Small intestine (tissue), 16 donors: ENCODE measurements at places on chromosomes 4 and X. TPM values are rescaled to one million over a fixed set of nuclear protein-coding genes. Genes with fewer than 3 reads are reported as not detected.

DNA sequence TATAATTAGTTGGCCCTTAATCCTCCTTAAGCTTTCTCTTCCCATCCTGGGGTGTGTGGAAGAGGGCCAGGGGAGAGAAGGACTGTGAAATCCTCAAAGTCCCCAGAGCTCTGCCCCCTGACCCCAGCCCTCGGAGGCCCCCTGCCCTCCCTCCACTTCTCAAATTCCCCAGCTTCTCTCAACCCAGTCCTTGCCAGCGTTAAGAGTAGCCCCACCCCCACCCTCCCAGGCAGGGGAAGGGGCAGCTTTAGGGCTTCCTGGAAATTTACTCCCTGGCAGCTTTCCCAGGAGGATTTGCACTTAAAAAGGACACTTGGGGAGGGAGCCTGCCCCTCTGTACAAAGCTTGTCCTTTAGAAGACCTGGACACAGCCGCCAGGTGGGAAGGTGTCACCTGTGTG is 11.8 kb upstream of the CD40LG start:
- no peak for DNase-seq

DNA sequence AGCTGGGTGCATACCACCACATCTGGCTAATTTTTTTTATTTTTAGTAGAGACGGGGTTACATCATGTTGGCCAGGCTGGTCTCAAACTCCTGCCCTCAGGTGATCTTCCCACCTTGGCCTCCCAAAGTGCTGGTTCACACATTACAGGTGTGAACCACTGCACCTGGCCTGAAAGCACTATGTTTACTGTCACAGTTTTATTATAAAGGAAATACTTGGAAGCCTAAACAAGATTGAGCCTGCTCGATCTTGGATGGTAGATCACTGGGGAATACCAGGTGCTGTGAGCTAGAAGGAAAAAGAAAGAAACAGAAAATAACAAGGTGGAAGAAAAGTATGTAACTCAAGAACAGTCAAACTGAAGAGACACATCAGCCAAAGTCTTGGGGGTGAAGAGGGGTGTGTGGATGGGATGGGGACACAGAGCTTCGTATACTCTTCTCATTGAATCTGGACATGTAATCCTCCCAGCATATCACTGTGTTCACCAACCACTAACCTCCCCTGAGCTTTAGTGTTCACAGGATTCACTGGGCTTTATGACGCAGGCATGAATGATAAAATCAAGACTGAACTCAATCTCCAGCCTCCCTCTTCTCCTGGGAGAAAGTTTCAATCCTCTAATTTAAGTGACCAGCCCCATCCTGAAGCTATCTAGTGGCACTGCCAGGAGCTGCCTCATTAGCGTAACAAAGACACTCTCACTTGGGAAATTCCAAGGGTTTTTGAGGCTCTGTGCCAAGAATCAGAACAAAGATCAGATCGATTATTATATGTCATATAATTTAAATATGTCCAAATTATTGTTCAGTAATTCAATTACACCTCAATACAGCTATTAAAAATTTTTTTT is 40.9 kb downstream of the PDS5A start:
- no peak for DNase-seq

DNA sequence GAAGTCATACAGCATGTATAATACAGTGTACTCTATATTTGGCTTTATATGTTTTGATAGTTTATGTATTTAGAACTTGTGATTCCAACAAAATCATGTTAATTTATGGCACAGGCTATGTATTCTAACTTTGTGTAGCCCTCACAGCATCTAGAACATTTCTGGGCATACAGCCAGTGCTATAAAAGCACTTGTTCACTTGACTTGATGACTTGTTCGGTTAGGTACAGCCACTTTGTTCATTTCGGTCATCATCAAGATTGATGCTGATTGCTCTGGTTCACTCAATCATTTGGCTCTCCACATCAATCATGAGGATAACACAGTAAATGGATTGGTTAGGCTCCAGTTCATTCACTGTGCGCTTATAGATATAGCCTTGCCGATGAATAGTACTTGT is 97.6 kb upstream of the IRS4 start:
- DNase-seq, result no peak

- no peak for DNase-seq
Observed at GRCh38 chr4:176883681-176884418, 91.1 kb upstream of the VEGFC start.

GRCh38 chr4:26682436-26682835 is 98.6 kb downstream of the TBC1D19 start:
- no peak for DNase-seq

DNA sequence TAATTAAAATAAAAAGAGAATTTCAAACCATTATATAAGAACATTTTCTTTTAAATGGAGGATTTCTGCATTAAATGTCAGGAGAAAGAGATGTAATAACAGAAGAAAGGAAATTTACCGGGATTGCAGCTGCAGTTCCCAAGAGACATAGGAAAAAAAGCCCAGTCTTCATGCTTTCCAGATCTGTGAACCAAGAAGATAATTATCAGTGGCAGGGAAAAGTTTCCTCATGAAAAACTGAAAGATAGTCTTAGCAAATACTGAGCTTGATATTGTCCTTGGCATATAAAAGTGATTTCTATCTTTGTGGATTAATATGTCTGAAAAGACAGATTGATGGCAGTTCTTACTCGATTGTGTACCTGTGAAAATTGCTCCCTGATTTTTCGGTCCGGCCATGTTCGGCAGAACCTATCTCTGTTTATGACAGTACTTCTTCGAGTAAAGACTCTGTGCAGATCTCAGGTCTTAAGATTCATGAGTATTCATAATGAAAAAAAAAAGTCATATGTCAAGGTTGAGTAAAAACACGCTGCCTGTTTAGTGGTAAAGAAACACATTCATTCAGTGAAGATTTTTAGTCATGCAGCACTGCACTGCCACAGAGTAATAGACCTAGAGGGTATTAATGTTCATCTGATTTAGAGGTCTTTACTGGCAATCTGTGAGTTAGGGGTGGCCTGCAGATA is 29.6 kb downstream of the SPARCL1 start:
- DNase-seq, result no peak

GRCh38 chrX:49250066-49250465 is 14.4 kb downstream of the FOXP3 start:
- DNase-seq, result no peak

DNA sequence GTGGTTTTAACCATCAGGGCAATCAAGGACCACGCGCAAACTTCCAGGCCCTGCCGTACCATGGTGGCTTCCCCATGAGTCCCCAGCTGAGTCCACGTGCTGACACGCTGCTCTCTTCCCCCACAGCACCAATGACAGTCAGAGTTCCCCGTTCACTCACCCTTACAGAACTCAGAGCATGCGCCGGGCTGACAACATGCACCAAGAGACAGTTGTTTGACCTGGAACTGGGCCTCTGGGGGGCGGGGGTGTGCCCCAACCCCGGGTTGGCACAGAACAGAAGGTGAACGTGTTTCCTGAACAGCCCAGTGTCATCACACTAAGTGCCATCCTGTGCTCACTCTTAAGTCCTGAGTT is 29.4 kb downstream of the IRF2 start:
- DNase-seq, result no peak

DNA sequence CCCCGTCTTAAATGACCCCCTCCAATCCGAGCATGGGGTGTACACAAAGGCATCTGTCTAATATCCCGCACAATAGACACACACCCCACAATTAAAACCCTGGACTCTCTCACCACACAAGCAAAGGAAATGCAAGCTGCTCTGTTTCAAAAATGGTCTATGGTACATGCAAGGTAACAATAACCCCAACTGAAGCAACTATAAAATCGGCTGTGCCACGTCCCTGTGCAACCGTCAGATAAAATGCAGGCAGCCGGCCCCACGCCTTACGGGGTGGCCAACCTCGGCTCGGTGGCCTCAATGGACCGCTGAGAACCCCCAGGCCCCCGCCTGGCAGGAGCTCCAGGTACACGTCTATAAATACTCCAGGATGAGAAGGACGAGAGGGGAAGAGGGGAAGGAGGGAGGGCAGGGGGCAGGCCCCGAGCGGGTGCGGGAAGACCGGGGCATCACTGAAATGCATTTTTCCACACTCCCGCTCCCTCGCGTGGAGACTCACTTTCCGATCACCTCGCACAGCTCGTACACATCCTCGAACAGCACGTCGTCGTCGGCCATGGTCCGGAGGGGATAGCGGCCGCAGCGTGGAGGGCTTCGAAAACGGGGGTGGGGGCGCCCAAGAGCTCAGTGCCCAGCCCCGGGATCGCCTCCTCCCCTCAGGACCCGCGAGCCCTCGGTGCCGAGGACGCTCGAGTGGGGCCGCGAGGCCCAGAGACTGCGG is 763 bp downstream of the CASK start:
- peak; percentile 46 for DNase-seq

GRCh38 chr4:107972605-107973004 is 17.1 kb upstream of the HADH start:
- DNase-seq, result peak; percentile 41

- DNase-seq, result peak; percentile 6
Observed at GRCh38 chr4:125741825-125742452, 427.2 kb downstream of the FAT4 start.

- no peak for DNase-seq
Observed at GRCh38 chrX:46882266-46882665, 30.0 kb upstream of the JADE3 start.

GRCh38 chr4:186727169-186727976 is 3.7 kb upstream of the FAT1 start:
- DNase-seq, result no peak

DNA sequence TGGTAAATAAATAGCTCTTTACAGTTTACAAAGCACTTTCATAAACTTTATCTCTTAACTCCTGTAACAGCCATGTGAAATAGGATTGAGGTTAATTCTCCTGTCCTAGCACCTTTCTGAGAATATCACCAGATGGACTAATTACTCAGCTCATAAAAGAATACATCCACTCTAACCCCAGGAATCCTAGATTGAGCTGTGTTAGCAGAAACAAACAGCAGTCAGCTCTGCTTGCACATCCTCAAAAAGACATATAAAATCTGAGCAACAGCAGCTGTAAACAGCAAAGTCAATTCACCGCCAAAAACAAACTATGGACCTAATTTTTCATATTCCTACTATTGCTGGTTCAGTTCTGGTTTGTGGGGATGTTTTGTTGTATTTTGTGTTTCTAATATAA is 182.8 kb downstream of the QDPR start:
- DNase-seq, result no peak

- DNase-seq, result peak; percentile 30
Observed at GRCh38 chr4:91325495-91325894, 978.3 kb upstream of the GRID2 start.

RNF212 gene
- not detected for polyA plus RNA-seq

GNRHR gene
- polyA plus RNA-seq, result not detected

PPEF1 gene
- polyA plus RNA-seq, result not detected
